Kidney tubule cell (primary cell): ENCODE measurements at places on chromosomes 12 and 14.
A peak's percentile ranks its signal among the peaks of the same experiment; 100 is the strongest.

DNA sequence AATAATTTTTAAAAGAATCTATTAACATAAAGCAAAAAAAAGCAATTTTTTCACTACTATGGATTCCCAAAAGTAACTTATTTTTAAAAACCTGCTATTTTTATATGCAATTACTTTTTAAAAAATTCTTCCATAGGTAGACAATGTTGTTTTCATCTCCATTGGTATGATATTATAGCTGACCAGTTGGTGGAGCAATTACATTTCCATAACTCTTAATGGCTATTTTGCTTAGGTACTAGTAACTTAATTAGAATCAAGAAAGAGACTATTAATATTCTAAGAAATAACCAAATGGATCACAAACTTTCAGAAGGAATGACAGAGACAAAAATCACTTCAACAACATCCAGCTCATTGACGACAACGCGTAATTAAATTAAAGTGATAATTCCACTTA, 64.7 kb upstream of the PTCSC3 start:
- no peak for DNase-seq

GRCh38 chr12:31528095-31528494, 62.8 kb downstream of the DENND5B start:
- no peak for DNase-seq

- no peak for DNase-seq
Observed at GRCh38 chr12:109716092-109716479, 2.5 kb downstream of the FAM222A start.

DNA sequence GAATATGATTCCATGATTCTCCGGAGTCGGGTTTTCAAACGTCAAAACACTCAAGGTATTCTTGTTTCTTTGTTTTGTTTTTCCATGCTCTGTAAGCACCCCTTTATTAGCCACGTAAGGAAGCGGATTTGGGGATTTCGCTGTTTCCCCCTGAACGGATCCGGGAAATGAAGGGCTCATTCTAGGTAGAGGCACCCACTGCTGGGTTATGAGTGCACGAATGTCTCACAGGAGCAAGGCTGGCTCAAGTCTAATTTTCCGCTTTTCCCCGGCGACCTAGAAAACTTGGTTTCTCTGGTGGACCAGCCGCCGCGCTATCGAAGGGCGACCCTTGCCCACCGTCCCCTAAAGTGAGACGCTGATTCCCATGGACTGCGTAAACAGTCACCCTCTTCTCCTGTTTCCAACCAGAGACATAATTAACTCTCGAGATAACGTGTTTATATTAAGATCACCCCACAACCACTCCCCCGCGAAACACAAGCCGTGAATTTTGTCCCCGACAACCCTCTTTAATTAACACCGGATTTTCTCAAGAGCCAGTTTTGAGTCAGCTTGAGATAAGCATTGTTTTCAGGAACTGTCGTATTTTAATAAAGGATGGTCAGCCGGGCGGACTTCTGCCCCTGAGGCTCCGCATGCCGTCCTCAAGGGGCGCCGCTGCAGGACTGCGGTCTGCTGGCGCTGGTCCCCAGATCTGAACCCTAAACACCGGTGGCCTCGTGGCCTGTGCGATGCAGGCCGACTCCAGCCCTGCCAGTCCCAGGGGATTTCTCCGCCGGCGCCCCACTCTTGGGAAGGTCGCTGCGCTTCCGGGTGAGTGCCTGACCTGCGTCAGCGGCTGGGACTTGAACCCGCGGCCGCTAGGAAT, 515 bp upstream of the ABCC9 start:
- DNase-seq: peak; percentile 29

DNA sequence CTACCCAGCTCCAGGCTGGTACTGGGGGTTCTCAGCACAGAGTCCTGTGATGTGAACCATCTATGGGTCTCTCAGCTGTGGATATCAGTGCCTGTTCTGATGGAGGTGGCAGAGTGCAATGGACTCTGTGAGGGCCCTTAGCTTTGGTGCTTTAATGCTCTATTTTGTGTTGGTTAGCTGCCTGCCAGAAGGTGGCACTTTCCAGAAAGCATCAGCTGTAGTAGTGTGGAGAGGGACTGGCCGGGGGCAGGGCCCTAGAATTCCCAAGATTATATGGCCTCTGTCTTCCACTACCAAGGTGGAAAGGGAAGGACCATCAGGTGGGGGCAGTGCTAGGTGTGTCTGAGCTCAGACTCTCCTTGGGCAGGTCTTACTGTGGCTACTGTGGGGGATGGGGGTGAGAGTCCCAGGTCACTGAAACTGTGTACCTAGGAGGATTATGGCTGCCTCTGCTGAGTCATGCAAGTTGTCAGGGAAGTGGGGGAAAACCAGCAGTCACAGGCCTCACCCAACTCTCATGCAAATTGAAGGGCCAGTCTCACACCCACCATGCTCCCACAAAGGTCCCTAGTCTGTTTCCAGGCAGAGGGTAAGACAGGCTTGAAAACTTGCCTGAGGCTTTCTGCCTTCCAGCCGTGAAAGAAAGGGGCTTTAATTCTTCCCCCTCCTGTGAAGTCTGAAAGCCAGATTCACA, 878.1 kb downstream of the C12orf50 start:
- peak; percentile 55 for DNase-seq

GRCh38 chr14:38171197-38171596, 36.5 kb upstream of the SSTR1 start:
- DNase-seq: peak; percentile 95

GRCh38 chr12:65330331-65330730, 51.8 kb downstream of the MSRB3 start:
- no peak for DNase-seq

DNA sequence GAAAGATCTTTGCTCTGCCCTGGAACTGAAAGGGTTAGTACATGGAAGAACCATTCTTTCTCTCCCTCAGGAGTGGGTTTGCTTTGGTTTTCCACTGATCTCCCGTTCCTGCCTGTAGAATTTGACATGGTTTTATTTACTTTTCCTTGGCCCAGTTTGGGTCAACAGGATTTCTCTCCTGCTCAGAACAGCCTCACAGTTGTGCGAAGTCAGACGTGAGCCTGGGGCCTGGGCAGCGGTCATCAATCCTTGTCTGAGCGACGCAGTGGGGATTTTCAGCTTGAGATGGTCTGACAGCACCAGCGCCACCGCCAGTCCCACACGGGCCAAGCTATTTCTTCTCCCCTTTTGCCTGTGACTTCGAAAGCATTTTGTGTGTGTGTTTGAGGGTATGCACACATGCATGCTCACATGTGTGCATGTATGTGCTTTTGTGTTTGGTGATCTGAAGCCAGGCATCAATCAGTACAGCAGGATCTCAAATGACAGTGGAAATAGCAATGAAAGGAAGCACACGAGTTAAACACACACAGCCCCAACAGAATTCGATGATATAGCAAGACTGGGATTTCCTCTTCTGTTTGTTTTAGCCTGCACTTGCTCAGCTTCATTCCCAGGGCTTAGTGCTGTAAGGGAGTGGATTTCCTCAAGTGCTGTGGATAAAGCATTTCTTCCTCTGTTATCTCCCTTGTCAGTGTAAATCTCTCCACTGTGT, 58.3 kb downstream of the SMOC1 start:
- no peak for DNase-seq

DNA sequence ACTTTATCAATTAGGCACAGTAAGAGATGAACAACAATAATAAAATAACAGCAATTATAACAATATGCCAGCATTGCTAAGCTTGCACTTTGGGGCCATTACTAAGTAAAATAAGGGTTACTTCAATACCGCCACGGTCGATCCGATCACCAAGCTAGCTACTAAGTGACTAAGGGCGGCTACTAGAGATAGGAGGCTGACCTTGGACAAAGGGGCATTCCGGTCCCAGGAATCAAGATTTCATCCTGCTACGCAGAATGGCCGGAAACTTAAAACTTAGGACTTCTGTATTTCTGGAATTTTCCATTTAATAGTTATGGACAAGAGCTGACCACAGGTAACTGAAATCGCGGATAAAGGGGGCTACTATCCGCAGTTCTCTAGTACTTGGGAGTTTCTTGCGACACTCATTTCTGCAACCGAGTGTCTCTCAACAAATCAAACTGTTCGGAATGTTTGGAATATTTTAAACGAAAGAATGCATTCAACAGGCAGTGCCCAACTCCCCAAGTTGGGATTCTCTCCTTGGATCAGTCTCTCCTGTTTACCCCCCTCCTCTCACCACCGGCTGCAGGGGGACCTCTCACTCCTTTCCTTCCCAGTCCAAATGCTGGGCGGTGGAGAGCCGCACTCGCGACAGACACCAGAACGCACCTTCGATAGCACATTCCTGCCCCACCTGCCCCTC, 650 bp downstream of the HEBP1 start:
- peak; percentile 43 for DNase-seq

GRCh38 chr12:116950628-116951325, 40.0 kb downstream of the FBXW8 start:
- no peak for DNase-seq

- no peak for DNase-seq
Observed at GRCh38 chr12:45468751-45469615, 253.1 kb downstream of the ANO6 start.

DNA sequence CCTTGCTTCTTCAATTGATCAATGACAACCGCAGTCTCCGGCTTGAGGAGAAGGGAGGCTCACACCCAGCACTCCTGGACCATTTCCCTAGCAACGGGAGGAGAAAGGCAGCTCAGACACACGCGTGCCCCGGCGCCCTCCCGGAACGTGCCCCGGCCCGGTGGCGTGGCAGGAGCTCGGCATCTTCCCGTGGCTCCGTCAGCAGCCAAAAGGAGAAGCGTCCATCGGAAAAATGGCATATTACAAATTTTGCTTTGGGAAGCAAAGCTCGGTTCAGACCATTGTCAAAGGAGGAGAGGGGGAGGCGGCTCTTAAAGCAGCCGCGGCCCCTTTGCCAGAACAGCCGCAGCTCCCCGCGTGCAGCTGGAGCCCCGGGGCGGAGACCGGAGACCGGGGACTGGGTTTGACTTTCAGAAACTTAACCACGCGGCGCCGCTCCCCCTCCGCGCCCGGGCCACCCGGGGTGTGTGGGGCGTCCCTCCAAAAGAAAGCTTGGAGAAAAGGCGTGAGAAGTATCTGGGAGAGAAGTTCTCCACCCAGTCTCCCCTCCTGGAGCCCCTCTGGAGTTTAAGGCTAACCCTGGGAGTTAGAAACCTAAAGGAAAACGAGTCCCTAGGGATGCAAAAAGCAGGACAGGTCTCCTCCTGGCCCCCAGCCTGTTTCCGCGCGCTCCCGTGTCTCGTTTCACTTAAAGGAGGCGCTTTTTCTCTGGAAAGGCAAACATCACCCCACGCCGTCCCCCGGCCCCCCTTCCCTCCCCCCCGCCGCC, 545 bp downstream of the PPFIA2 start:
- DNase-seq: peak; percentile 4

DNA sequence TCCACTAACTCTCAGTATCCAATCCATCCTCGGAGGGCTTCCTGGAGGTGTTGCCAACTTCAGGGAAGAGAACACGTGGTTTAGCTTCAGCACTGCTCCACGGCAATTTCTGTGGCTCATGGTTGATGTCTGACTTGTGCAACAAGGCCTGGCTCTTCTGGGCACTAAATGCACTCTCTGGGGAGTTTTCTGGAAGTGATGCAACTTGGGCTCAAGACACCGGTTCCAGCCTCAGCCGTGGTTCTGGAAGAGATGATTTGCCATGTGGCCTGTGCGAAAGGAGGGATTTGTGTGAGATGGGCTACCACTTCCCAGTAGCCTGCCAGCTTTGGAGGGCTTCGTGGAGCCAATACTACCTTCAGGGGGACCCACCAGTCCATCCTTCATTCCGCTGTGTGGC, 118.6 kb upstream of the RTL1 start:
- no peak for DNase-seq

DNA sequence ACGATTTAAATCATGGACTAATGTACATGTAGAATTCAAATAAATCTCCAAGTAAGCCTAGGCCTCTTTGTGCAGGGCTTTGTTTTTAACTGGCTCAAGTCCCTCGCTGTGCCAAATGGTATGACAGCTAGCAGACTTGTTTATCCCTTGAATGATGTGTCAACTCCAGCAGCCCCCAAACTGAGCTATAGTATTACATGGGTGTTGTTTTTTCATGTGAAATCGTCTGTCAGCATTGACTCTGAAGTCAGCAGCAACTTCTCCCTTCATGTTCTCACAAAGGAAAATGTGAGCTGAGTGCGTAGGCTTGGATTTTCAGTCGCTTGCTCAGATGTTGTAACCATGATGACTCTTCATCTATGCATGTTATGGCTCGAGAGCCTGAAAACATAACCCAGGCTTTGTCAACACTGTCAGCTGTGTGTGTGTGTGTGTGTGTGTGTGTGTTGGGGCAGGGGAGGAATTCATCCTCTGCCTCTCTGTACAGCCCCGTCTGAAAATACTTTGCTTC, 73.3 kb downstream of the PTHLH start:
- peak; percentile 68 for DNase-seq

DNA sequence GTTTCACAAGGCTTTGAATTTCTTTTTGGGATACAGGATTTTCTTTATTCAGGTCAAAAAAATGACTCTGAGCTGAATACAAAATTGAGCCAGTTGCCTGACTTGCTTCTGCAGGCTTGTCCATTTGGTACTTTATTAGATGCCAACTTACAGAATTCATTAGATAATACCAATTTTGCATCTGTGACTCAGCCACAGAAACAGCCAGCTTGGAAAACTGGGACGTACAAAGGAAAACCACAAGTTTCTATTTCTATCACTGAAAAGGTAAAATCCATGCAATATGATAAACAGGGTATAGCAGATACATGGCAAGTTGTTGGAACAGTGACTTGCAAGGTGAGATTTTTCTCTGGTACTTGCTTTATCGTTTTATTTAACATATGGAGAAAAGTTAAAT, 5.8 kb downstream of the AP5M1 start:
- no peak for DNase-seq

DNA sequence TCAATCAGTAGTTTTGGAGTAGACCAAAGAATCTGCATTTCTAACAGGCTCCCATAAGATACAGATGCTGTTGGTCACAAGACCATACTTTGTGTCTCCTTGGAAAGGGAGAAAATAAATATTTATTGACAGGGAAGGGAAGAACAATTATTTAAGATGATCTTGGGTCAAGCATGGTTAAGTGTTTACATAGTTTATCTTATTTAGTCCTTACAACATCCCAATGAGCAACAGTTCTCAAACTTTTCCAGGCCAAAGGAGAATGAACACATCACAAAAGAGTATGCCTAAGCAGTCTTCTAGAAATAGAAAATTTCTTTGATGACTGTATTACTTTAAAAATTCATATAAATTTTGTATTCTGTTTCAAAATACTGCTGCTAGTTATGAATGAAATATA, 8.8 kb downstream of the LPCAT3 start:
- DNase-seq: no peak

GRCh38 chr12:70418101-70418500, 52.0 kb downstream of the KCNMB4 start:
- no peak for DNase-seq

GRCh38 chr12:68040450-68041075, 51.3 kb downstream of the IFNG-AS1 start:
- peak; percentile 80 for DNase-seq
